ENCODE measurements at places on chromosomes 1 and 21.

GRCh38 chr1:192628396-192629057, 7.4 kb upstream of the RGS13 start:
- no peak for DNase-seq

DNA sequence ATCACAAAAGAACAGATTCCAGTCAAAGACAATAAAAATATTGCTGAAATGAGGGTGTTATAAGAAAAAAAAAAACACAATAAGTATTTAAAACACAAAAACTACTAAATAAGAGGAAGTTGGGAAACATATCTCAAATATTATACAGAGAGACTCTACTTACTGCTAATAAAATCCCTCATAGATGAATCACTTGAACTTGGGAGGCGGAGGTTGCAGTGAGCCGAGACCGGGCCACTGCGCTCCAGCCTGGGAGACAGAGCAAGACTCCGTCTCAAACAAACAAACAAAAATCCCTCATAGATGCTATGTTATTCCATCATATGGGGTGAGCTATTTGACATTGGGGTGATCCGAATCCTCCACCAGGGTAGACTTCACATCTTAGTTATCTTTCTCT, 48.0 kb upstream of the ZNF281 start:
- DNase-seq, result no peak

GRCh38 chr1:236759252-236759859, 35.7 kb upstream of the MTR start:
- peak; percentile 46 for DNase-seq

- DNase-seq, result no peak
Measured at GRCh38 chr1:38829368-38829767, 30.2 kb downstream of the RRAGC start.

- DNase-seq, result no peak
Measured at GRCh38 chr1:229948438-229948837, 118.6 kb upstream of the GALNT2 start.

DNA sequence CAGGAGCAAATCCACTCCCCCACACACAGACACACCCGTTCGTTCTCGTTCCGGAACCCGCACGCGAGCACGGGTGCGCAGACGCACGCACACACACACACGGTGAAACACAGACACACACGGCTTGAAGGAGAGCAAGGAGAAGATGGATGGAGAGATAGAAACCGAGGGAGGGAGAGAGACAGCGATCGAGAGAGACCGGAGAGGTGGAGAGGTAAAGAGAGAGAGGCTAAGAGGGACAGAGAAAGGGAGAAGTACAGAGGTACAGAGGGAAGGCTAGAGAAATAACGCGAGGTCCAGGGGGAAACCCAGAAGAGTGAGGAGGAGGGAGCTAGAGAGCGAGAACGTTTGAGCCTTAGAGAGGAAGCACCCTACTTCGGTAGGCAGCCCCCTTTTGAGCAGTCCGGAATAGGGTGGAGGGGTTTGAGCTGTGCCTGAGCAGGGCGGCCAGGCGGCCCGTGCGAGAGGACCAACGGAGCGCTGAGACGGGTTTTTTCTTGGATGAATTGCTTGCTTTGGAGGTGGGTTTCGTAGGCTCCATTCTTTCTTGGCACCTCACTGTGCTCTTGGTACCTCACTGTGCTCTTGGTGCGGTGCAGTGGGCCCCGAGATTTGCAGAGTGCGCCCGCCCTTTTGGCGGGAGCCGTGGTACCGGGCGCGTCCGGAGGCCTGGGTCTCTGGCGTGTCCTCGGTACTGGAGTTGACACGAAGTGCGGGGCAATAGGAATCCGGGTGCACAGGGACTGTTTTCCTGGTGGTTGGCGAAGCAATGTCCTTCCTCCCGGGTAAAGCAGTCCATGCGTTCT, 88.4 kb upstream of the RHOU start:
- no peak for DNase-seq

DNA sequence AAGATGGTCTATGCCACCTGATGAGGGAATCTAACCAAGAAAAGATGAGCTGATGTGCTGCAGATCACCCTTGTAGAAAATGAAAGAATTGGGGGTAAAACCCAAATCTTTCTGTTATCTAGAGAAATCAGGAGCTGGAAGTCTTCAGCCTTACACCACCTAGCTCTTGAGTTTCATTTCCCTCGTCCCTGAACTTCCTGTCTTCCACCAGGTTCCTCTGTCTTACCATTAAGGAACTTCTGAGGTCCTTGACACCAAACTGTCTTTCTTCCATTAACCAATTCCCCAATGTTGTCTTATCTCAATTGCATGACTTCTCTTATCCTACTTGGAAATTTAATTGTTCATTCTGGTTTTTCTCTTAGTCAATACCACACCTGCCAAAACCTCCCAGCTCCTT, 31.5 kb downstream of the LPAR3 start:
- DNase-seq, result no peak

DNA sequence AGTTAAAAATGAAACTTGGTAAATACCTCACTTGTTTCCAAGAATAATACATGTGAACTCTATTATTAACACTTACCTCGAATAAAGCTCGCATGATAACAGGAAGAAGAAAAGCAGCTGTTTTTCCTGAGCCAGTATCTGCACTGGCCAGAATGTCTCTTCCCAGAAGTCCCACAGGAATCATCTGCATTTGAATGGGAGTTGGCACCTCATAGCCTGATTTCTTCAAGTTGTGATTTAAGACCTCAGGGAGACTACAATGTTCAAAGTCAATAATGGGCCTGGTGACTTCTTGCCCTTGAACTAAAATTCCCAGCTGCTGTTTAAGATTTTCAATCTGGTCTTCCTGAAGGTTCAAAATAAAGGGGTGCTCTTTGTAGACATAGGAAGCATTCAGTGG, 3.8 kb downstream of the DDX59 start:
- DNase-seq, result peak; percentile 22

DNA sequence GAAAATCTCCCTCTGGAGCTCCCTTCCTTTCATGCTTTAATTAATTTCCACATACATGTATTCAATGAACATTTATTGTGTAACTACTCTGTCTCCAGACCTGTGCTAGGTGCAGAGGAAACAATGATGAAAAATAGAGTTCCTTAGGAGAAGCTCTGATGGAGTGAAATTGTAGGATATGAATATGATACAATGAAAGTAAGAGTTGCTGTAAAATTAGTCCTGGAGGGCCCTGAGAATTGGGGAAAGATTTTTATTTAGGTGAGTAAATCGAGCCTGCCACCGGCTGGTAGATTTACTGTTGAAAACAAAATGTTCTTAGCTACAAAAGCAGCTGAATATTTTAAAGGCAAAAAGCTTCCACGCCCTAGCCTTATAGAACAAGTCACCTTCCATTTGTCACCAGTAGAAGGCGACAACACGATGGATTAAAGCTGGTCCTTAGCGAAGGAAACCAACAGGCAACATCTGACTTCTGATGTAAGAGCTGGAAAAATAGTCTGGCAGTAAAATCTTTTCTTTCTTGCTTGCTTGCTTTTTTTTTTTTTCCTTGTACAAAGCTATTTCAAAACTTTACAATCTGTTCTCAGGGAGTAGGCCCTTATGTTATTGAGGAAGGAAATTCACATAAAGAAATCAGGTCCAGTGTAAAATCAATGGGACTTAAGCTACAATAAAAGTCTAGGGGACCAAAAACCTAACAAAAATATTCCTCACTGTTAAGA, 82.0 kb upstream of the ROR1 start:
- peak; percentile 91 for DNase-seq

- DNase-seq, result no peak
Measured at GRCh38 chr1:203082571-203083462, 3.0 kb downstream of the MYOG start.

DNA sequence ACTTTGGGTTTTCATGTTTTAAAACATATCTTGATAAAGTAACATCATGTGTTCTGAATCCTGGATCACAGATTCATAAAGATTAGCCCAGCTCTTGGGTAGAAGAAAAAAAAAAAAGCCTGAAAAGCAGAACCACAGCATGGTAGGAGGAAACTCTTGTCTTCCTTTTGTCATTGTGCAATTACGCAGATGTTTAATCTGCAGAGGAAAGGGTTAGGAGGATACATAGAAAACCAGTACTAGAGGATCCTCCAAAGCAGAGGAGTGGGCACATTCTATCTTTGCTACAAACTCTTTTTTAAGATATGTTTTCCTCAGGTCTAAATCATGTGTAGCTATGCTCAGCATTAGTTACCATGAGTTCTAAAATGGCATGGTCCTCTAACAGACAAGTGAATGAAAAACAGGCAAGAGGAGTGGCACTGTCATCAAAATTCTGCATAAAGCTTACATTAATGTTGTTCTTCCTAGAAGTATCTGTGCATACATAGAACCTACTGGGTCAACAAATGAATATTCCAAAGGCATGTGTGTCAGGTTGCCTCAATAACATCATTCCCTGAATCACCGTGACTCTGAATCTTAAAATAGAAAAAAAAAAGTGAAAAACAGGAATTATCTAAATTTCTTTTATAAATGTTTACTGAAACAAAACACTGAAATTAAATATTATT, 107.0 kb downstream of the NME7 start:
- no peak for DNase-seq

GRCh38 chr21:42448686-42449085, 45.0 kb downstream of the UBASH3A start:
- no peak for DNase-seq

GRCh38 chr1:233514946-233515391, 98.9 kb upstream of the KCNK1 start:
- no peak for DNase-seq

- DNase-seq, result no peak
Measured at GRCh38 chr1:110612060-110612745, 6.0 kb upstream of the KCNA2 start.

GRCh38 chr1:226223786-226224244, 351 bp downstream of the MIXL1 start:
- DNase-seq, result peak; percentile 18

GRCh38 chr1:86245566-86246190, 89.1 kb upstream of the COL24A1 start:
- DNase-seq, result no peak

GRCh38 chr1:68938051-68938666, 441.3 kb upstream of the DEPDC1 start:
- DNase-seq, result no peak

DNA sequence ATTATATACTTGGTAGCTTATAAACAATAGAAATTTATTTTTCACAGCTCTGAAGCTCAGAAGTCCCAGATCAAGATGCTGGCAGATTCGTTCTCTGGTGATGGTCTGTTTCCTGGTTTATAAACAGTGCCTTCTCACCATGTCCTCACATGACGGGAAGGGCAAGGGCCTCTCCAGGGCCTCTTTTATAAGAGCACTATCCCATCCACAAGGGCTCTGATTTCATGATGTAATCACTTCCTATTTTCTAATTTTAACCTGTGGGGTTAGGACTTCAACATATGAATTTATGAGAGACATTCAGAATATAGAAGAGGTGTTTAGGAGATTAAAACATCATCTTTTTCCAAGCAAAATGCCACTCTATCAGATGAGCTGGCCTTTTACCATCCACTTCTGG, 32.1 kb upstream of the PLPPR4 start:
- DNase-seq, result no peak

DNA sequence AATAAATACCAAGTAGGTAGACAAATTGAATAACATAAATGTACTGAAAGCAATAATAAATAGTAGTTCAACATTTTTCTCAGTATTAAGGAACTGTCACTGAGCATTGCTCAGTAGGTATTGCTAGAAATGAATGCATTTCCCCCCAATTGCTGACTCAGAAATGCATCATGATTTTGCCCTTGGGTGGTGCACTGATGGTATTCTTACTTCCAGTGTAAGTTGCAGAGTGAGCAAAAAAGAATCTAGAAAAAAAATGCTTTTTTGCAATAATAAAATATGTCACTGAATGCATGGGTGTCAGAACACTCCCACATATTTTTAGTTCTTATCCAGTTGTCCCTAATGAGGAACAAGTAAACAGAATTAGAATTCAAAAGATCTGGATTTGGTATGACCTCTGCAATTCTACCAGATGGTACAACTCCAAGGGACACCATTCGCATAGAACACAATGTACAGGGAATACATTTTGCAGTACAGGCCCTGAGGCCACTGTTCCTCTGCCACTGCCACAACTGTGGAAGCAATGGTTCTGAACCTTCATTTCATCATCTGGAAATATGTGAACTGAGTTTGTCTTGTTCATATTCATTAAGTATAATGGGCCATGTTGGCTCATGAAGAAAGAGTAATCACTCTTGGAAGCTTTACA, 78.0 kb downstream of the ATP6V1G3 start:
- DNase-seq, result no peak

- DNase-seq, result no peak
Measured at GRCh38 chr21:34962136-34962535, 87.0 kb downstream of the RUNX1 start.

- DNase-seq, result no peak
Measured at GRCh38 chr1:10932088-10932487, 80.4 kb upstream of the TARDBP start.

- no peak for DNase-seq
Measured at GRCh38 chr1:3577300-3577699, 34.0 kb downstream of the MEGF6 start.

DNA sequence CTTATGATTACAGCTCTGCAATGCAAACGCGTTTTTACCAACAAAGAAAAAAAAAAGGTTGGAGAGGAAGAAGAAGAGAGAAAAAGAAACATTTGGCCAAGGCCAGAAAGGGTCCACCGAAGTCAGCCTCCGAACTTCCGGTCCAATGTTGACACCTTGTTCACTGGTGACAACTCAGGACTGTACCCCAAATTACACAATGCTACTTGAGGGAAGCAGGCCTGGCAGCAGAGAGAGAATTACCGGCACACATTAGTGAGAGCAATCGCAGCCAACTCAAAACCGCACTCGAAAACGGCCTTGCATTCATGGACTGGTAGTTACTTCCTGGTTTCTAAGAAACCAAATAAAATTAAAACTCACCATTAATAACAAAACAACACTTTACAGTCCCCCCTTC, 652.5 kb downstream of the KIF26B start:
- no peak for DNase-seq

GRCh38 chr1:170247751-170248521, 102.2 kb downstream of the NTMT2 start:
- no peak for DNase-seq

Measured in left kidney (tissue), 8 donors.